ENCODE measurements at places on chromosomes 13 and 19.

GRCh38 chr19:35285095-35285449, 2.7 kb downstream of the HAMP start:
- no peak for DNase-seq

DNA sequence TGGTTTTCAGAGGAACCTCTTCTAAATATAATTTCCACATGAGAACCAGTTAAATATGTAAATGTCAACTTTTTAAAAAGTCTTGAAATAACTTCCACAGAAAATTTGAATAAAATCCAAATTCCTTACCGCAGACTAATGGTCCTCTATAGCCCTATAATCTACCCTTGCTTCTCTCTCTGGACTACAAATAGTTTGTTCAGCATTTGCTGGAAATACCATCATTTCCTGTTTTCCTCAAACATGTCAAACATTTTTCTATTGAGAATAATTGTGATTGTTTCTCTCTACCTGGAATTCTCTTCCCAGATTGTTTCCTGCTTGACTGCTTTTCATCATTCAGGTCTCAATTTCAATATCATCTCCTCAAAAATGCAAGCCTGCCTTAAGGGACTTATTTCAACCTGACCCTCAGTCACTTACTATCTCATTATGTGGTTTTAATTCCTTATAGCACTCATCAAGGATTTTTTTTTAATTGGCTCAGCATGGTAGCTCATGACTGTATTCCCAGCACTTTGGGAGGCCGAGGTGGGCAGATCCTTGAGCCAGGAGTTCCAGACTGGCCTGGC, 898.9 kb upstream of the MIR17HG start:
- DNase-seq, result no peak

DNA sequence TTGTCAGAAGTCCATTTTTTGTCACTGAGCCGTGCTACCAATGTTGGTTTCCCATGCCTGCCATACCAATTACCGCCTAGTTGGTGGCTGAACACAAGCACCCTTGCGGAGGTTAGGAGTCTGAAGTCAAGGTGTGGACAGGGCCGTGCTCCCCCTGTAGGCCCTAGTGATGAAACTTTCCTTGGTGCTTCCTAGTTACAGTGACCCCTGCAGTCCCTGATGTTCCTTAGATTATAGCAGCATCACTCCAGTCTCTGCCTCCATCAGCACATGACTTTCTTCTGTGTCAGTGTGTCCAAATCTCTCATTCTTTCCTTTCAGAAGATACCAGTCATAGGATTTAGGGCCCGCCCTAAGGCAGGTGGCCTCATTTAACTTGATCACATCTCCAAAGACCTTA, 99.0 kb downstream of the MYO16 start:
- no peak for DNase-seq

DNA sequence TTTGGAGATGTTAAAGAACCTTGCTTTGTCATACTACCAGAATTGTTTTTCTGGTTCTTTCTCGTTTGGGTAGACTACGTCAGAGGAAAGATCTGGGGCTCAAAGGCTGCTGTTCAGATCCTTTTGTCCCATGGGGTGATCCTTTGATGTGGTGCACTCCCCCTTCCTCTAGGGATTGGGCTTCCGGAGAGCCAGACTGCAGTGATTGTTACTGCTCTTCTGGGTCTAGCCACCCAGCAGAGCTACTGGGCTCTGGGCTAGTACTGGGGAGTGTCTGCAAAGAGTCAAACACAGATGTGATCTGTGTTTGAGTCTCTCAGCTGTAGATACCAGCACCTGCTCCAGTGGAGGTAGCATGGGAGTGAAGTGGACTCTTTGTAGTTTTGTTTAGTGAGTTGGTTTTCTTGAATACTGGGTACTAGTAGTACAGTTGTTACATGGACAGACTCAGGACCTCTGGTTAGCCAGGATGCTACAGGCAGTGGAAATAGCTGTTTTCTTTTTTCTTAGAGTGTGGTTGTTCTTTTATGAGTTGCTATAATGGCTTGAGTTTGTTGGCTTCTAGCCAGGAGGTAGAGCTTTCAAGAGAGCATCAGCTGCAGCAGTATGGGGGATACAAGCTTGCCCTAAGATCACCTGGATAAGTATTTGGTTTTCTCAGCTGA, 34.4 kb downstream of the DNAJC15 start:
- no peak for DNase-seq

DNA sequence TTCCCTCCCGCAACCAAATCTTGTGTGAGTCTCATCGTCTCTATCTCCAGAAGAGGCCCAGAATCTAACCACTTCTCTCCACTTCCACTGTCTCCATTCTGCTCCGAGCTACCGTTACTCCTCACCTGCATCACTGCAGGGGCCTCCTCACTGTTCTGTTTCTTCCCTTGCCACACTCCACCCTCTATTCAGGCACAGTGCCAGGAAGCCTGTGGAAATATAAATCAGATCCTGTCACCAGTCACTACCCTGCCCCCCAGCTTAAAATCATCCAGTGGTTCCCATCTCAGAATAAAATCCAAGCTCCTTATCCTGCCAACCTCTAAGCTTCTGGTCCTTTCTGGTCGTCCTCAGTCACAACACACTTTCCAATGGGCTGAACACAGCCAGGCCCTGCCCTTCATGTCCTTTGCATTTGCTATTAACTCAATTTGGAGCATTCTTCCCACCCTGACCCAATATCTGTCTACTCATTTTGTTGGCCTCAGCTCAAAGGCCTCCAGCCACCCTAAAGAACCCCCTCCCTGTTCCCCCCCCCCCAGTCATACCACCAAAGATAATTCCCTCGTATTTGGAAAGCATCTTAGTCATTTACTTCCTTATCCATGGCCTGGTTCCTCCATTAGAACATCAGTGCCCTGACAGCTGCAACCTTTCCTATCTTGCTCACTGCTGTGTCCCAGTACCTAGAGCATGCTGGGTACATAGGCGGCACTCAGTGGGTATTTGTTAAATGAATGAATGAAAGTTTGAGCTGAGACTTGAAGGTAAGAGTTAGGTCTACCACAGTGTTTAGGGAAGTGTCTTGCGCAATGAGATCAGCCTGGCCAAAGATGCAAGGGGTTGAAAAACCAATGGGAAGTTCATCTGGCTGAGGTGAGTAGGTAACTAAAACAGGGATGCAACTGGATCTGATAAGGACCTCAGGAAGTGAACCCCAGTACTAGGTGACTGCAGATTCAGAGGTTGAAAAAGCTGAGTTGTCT, 24.4 kb downstream of the ZNF175 start:
- DNase-seq, result no peak

- no peak for DNase-seq
Observed at GRCh38 chr19:36099166-36099785, 11.7 kb upstream of the OVOL3 start.

- DNase-seq, result no peak
Observed at GRCh38 chr13:75256922-75257321, 225.0 kb downstream of the TBC1D4 start.
